ENCODE measurements at places on chromosomes 7 and 10.

DNA sequence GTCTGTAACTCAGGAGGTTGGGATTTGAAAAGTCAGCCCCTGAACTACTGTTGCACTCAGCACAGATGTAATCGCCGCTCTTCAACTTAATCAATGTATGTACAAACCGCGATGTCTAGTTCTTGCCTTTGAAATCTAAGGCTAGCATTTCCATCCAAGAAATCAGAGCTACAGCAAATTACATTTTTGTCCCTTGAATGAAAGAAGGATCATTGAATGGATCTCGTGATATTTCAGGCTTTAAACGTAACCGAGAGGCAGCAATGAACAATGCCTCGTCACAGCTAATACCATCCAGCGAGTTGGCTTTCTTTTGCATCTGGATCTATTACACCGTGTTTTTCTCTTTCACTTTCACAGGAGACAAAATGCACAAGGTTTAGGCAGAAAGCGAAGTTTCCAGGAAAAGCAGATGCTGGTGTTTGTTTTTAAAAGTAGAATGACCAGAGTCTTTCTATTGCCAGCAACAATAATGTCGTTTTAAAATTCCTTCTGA lies 5.5 kb downstream of the SKIDA1 start:
- DNase-seq, result no peak

DNA sequence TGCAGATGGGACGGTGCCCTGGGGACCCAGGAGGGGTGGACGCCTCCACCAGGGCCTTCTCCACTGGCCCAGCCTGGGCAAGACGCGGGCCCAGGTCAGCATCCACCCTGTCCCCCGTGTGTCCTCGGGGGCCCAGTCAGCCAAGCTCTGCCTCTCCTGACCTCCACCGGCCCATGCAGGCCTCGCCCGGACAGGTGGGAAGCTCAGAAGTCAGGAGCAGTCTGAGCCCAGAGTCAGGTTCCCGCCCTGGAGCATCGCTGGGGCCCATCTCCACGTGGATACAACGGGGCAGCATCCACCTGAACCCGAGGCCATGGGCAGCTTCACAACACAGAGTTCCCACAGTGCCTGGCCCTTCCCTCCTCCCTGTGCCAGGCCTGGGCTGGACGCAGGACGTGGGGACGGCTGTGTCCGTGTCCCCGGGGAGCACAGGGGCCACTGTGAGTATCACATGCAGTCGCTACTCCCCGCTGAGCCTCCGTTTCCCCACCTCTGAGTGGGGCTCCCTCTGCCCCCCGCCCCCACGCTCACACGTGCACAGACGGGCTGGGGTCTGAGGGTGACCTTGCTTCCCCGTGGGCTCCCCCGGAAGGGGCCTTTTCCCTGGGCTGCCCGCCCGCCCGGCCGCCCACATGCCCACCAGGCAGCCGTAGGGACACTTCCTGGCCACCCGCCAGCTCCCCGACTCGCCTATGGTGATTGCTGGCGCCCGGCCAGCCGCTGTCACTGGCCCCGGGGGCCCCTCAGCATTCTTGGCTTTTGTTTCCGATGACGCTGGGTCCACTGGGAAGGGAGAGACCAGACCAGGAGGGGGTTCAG lies 64.3 kb downstream of the PDGFA start:
- DNase-seq, result no peak

DNA sequence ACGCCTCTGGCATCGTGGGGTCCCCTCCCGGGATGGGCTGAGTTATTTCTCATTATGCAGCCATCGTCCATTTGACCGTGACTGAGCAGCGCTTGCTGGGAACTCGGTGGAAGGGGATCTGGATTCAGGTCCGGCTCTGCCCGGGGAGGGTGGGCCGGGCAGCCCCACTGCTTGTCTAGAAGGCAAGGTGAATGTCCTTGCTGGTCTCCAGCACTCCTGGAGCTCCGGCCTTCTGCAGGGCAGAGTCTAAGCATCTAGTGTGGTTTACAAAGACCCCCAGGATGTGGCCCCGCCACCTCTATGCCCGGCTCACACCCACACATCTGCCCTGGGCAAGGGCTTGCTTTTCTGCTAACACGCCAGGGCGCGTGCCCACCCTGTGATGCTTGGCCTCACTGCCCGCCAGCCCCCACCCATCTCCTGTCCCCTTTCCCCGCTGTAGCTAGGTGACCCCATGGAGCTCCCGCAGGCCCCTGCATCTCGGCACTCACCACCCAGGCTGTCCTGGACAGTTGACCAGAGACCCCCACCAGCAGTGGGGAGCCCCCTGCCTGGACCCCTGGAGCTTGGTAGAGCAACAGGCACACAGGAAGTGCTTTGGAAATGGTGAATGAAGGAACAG lies 151.0 kb upstream of the CHST15 start:
- no peak for DNase-seq

GRCh38 chr7:105219771-105220160 lies 169.0 kb downstream of the SRPK2 start:
- no peak for DNase-seq

DNA sequence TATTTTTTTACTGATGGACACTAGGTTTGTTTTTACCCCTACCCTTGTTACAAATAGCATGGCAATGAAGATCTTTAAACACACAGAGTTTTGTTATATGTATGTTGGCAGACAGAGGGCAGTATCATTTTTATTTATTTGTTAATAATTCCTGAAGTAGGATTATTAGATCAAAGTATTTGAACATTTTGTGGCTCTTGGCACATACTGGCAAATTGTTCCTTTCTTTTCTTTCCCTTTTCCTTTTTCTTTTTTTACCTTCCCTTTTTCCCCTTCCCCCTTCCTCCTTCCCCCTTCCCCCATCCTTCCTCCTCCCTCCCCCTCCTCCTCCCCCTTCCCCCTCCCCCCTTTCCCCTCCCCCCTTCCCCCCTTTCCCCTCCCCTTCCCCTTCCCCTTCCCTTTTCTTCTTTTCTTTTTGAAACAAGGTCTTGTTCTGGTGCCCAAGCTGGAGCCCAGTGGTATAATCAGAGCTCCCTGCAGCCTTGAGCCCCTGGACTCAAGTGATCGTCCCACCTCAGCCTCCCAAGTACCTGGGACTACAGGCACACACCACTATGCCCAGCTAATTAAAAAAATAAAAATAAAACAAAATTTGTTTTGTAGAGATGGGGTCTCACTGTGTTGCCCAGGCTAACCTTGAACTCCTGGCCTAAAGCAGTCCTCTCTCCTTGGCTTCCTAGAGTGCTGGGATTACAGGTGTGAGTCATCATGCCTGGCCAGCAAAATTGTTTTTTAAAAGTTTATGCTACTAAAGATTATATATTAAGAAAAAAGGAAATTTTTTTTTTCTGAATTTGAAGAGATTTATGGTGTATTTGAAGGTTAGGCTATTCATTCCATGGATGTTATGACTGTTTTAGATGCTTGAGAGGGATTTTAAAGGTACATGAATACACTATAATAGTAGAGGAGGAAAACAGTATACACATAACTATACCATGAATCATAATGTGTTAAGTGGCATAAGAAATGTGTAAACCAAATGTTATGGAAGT lies 39.3 kb downstream of the SEPTIN7 start:
- DNase-seq, result no peak

Measured in stimulated activated CD4-positive, alpha-beta T cell treated with anti-CD3 and anti-CD28 coated beads, TNF-alpha, amount 100 ng/mL, for 24 hours (primary cell).